NCI-H1930 (cell line): ENCODE measurements at places on chromosomes 1 and 21.

GRCh38 chr1:177346790-177347359, 176.1 kb downstream of the BRINP2 start:
- DNase-seq = no peak

- no peak for DNase-seq
Measured at GRCh38 chr21:34606621-34607020, 8.3 kb downstream of the RCAN1 start.

DNA sequence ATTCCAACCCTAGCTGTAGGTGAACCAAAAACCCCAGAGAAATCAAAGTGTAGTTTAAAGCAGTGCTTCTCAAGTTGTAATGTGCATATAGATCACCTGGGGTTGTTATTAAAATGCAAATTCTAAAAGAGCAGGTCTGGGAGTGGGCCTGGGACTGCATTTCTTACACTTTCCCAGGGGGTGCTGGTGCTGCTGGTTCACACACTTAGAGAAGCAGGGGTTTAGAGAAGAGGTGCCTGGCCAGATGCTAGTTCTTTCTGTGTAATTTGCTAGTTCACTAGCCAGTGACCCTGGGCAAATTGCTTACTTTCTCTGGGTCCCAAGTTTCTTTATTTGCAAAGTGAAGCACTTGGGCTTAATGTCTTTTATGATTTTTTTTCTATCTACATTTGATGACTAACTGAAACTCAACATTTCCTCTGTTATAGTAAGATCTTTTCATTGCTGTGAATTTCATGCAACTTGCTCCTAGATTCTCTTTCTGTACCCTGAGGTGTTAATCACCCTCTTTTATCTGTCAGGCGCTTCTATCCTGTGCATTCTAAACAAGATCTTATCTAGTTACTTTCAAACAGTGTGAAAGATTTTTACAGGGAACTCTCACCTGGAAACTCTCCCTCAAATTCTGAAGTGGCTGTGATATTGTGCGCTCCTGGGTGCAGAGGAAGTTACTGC, 141.9 kb upstream of the UBE2U start:
- DNase-seq = no peak

DNA sequence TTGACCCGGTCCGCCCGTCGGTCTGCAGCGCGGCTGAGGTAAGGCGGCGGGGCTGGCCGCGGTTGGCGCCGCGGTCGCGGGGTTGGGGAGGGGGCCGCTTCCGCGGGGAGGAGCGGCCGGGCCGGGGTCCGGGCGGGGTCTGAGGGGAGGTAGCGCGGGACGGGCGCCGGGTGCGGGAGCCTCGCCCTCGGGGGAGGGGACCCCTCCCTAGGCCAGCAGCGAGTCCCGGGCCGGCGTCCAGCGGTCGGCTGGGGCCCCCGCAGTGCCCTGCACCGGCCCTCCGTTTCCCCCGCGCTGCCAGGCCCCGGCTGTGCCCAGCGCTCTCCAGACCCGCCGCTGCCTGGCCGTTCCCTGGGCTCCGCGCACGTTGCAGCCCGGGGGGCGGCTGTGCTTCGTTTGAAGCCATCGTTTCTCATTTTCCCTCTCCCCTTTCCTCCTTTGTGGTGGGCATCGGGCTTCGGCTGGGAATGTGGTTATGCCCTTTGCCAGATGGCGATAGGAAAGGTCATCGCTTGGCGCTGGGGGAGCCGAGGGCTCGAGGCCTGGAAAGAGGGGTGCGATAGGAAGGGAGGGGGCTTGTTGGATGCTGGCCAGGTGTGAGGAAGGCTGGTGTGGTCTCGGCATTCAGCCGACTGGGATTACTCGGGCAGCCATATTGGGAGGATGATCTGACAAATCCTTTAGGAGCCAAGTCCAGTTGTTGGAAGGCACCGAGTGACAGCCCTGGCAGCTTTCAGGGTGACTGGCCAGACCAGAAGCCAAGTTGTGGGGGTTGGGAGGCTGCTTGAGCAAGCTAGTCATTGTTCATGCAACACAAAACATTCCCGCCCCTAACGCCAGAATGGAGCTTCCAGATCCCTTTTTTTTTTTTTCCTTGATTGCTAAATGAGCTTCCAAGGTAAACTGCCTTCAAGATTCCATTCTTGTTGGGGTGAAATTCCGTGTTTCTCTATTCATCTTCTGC, 753 bp downstream of the KIF1B start:
- no peak for DNase-seq

DNA sequence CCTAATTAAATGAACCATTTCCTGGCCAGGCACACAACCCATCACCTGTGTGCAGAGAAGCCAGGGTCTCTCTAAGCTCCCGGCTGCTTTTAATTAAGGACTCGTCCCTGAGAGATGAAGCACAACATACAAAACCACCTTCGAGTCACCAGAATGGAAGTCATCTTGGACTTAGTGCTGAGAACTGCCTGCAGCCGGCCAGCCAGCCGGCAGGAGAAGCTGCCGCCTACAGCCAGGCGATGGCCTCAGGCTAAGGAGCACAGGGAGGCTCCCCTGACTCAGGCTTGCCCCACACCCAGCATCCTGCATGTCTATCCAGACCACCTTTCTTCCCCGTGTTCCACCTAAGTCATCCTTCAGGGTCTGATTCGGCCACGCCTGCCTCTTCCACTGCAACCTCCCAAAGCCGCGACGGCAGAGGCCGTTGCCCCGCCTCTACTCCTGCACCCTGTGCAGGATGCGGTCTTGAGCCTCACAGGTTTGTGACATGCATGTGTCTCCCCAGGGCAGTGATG, 83.6 kb downstream of the SLC66A1 start:
- DNase-seq = no peak

DNA sequence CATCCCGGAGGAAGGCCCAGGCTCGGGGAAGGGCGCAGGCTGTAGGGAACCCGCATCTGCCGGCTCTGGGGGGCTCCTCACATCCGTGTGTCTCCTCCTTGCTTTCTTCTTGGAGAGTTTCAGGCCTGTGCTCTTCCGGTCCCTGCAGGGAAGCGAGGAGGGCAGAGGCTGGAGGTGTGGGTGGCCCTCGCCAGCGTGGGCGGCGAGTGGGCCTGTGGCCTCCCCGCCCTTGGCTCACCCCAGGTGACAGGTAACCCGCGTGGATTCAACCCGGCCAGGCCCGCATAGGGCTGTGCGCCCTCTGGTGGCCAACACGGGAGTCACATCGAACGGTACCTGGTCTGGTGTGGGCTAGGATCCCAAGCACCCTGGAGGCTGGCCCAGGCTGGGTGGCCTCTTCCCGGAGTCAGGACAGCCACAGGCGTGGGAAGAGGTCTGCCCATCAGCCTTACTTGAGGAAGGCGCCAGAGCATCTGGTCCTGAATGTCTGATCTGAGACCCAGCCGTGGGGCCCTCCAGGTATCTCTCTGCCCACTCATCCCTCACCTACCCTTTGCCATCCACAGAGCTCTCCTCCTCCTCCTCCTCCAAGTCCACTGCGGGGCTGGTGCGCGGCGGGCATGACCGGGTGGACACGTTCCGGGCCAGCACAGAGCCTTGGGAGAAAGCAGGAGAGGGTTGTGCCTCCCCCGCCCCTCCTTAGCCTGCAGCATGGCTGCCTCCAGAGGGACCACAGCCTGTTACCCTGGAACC, 9.6 kb upstream of the TNFRSF25 start:
- peak; percentile 57 for DNase-seq

DNA sequence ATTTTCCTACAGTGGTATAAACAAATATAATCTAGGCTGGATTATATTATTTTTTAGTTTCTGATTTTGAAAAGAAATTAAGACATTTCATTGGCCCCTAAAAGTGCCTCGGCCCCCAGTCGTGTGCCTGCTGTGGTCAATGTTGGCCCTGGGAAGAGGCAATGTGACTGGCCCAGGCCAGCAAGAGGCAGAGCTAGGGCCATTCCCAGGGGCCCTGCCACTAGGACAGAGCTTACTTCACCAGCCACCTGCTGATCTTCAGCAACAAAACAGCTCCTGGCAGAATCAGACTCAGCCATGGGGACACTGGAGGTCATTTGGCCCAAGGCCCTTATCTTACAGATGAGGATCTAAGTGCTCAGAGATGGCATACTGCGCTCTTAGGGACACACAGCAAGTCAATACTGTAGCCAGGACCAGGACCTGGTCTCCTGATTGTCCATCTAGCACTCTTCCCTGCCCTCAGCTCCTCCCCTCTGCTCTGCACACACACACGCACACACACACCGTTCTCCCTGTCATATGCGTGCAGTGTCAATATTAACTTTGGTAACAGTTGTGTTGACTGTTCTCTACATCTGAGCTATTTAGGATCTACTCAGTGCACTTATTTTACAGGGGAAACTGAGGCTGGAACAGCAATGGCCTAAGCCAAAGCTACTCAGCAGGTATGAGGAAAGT, 16.6 kb upstream of the KLHDC7A start:
- DNase-seq = no peak

DNA sequence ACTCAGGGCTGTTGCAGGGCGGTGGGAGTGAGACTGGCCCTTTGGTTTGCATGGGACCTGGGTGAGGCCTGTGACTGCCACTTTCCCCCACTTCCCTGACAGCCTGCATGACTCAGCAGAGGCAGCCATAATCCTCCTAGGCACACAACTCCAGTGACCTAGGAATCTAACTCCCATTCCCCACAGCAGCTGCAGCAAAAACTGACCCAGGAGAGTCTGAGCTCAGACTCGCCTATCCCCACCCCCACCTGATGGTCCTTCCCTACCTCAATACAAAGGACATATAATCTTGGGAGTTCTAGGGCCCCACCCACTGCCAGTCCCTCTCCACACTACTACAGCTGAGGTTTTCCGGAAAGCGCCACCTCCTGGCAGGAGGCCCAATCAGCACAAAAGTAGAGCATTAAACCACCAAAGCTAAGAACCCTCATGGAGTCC, 26.7 kb downstream of the NDC1 start:
- no peak for DNase-seq
